ENCODE measurements at places on chromosomes 3 and 15. TPM values are rescaled to one million over a fixed set of nuclear protein-coding genes. Genes with fewer than 3 reads are reported as not detected.

- DNase-seq, result no peak
Observed at GRCh38 chr3:63995086-63995485, 28.2 kb downstream of the PSMD6 start.

GRCh38 chr3:9820543-9820942 is 10.5 kb downstream of the TTLL3 start:
- DNase-seq, result no peak

DNA sequence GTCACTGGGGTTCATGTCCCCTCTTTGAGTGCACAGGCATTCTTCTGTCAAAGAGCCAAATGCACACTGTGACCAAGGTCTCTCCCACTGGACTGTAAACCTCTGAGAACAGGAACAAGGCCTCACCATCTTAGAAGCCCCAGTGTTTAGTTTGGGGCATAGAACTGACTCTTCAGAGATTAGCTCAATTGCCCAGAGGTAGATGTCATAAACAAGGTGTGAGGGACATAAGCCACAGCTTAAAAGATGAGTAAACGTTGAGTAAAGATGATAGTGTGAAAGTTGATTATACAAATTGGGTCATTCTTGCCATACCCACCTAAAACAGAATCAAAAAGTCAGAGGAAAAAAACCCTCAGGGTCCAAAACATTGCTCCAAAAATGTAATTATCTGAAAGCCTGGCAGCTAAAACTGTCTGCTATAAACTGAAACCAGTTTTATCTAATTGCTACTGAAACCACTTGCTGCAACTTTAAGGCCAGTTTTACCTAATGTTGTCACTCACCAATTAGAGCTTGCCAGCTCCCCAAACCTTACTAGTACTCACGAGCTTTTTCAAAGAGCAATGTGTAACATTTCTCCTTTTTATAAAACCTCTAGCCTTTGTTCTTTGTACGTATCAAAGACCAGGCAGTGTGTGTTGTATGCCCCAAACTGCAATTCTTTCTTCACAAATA is 415.2 kb downstream of the RAP2B start:
- no peak for DNase-seq

- DNase-seq, result no peak
Observed at GRCh38 chr3:138947495-138948121, 591 bp downstream of the FOXL2NB start.

- no peak for DNase-seq
Observed at GRCh38 chr3:110576960-110577359, 494.7 kb upstream of the NECTIN3 start.

GNAT1 gene
- not detected for total RNA-seq

- DNase-seq, result no peak
Observed at GRCh38 chr3:23671851-23672589, 133.7 kb upstream of the UBE2E1 start.

- DNase-seq, result no peak
Observed at GRCh38 chr3:12585970-12586369, 29.1 kb downstream of the MKRN2 start.

MAGEL2 gene
- total RNA-seq, result 3.4 TPM

SPSB4 gene
- 12.7 TPM for total RNA-seq

SLC2A2 gene
- not detected for total RNA-seq

- no peak for DNase-seq
Observed at GRCh38 chr15:68209735-68210408, 4.7 kb upstream of the CALML4 start.

- DNase-seq, result no peak
Observed at GRCh38 chr3:57382933-57383332, 90.4 kb upstream of the ASB14 start.

SLC22A14 gene
- total RNA-seq, result 0.82 TPM

IQCF5 gene
- not detected for total RNA-seq

DNA sequence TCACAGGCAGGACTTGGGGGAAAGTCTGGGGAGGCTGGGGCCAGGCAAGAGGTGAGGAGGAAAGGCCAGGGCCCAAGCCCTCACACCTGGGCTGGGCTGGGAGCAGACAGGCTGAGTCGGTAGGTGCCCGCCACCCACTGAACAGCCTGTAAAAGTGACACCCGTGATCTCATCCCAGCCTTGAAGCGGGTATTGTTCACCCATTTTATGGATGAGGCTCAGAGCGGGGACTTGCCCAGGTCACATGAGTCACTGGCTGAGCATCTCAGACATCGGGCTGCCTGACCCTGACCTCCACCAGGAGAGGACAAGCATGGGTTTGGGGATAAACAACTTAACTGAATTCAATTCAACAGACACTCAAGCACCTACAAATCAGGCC is 52.0 kb upstream of the CTSH start:
- DNase-seq, result no peak

DNA sequence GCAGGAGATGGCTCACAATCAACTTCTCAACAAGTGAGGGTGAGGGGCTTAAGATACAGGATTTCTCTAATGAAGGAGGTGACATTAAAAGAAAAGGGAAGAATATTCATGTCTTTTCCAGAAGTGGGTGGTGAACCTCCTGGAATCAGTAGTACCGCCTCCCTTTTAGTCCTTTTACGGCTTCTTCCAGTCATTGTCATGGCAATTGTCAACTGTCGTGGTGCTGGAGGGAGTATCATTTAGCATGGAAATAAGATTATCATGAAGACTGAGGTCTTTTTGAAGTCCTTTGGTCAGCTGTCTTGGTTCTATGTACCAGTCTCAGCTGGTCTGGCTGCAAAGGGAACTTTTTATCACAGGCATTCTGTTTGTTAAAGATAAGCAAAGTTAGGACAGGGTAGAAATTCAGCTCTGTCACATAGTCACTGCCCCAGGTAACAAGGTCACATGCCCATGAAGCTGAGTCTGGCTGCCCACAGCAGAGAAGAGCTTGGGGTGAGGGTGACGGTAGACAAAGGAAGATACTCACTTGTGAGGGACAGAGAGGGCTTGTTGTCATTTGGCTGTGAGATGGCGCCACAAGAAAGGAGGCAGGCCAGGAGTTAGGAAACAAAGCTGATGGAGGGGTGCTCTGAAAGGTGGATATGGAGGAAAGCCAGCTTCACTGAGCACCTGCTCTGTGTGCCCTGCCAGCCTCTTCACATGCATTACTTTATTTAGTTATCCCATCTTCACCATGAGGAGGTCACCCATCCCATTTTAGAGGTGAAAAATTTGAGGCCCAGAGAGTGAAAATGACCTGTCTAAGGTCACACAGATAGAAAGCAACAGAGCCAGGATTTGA is 228.2 kb upstream of the TRIM42 start:
- no peak for DNase-seq

SLCO2A1 gene
- total RNA-seq, result 4.4 TPM

GRCh38 chr15:65085990-65086679 is 9.6 kb downstream of the KBTBD13 start:
- no peak for DNase-seq

GRCh38 chr3:62229211-62229610 is 144.1 kb downstream of the FEZF2 start:
- DNase-seq, result peak; percentile 69

- DNase-seq, result no peak
Observed at GRCh38 chr3:5360453-5360852, 172.9 kb downstream of the EDEM1 start.

DNA sequence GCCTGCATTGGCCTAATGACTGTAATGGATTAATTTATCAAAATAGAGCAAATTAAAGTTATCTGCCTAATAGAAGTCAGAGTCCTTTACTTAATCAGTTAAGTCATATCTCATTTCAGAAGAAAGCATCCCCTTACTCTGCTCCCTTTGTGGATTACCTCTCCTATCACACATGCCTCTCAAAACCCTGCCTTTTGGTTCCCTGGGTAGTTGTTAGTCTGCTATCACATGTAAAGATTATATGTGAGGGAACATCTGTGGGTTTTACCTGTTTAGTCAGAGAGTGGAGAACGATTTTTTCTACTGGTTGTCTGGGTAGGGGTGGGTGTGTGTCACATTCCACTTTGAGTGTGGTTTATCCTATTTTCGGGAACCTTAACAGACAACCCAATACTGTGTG is 16.4 kb downstream of the UBE2E2 start:
- no peak for DNase-seq

EXD1 gene
- 0.09 TPM for total RNA-seq

- no peak for DNase-seq
Observed at GRCh38 chr3:51024765-51025632, 350.3 kb downstream of the DOCK3 start.

DNA sequence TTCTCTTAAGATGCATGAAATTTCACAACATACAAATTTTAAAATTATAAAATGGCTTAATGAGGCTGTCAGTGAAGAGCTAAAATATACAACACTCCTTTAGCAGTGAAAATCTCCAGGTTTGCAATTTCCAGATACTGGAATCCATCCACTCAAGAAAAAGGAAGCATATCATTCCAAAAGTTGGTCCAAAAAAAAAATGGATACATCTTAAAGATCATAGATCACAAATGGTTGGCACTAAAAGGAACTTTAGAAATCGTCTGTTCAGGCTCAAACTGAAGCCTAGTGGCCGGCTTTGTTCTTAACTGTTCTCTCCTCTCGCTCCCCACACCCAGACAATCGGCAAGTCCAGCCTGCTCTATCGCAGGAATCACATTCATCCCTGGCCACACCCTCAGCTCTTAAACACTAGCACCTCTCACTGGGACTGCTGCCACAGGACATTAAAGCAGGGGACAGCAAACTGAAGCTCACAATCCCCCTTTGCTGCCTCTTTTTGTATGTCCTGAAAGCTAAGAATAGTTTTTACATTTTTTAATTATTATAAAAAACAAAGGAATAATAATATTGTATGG is 130.3 kb upstream of the CDIN1 start:
- no peak for DNase-seq

DNA sequence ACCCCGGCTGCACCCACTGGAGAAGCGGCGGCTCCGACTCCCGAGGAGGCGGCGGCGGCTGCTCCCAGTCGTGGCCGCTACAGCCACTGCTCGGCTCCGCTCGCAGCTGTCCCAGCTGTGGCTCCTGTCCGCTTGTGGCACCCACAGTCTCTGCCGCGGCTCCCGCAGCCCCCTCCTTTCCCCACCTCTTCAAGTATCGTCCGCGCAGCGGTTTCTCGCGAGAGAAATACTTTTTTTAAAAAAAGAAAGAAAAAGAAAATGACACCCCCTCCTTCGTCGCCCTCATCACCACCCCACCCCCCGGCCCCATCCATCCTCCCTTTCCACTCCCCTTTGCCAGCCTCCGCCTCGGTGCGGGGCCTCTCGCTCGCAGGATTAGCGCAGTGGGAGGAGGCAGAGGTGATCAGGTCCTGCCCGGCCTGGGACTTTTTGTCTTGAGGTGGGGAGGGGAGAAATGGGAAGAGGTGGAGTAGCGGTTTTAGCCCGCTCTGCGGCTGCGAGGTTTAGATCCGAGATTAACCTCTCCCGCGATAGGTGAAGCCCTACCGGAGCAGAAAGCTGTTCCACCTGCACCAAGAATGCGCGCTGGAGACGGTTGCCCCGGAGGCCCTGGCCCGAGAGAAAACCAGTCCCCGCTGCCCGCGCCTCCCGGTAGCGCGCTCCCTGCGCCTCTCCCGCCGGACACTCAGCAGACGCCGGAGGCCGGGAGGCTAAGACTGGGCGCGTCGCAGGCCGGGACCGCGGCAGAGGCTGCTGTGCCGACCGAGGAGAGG is at the start of gene FBN1:
FBN1 (minus strand) TSS at position 152 of the 773 bp plus-strand sequence. CDS start 940 bp downstream, outside the sequence.
- no peak for DNase-seq

- no peak for DNase-seq
Observed at GRCh38 chr3:249587-250262, 53.2 kb downstream of the CHL1 start.
